ENCODE measurements at places on chromosomes 7 and 10. TPM values are rescaled to one million over a fixed set of nuclear protein-coding genes. Genes with fewer than 3 reads are reported as not detected.

GRCh38 chr10:98168147-98168546 lies 33.7 kb downstream of the R3HCC1L start:
- DNase-seq = peak; percentile 61

DNA sequence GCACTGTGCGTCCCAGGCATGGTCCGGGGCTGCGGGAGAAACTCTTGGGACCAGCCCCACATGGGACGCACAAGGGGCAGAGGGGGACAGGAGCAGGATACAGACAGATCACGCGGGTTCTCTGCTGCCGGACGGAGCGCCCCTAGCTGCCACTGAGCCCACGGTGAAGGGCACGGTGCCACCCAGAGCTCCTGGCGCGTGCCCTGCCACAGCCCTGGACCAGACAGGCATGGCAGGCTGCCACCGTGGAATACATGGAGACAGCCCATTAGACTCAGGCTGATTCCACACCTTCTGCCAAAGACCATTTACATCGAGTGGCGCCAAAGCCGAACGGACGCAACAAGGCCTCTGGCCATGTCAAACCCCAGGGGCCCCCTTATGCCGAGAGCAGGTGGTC lies 90.4 kb downstream of the MAD1L1 start:
- DNase-seq = no peak

DNA sequence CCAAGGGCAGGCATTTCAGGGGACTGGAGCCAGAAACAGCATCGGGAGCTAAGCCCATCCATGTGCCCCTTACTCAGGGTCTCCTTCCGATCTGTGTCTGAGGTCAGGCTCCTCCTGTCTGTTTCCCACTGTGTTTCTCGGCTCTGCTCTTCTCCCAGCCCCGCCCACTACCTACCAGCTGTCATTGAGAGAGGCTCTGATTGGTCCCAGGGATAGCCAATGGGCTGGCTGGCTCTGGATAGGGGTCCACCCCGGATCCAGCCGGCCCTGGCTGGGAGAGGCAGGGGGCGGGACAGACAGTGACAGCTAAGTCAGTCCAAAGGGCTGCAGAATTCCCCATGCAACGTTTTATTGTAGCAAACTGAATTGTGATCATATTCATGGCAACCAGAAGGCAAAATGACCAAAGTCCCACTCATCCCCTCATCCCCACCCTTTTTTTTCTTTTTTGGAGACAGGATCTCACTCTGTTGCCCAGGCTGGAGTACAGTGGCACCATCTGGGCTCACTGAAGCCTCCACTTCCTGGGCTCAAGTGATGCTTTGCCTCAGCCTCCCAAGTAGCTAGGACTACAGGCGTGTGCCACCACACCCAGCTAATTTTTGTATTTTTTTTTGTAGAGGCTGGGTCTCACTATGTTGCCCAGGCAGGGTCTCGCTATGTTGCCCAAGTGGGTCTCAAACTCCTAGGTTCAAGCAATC lies 76.3 kb downstream of the CLIP2 start:
- peak; percentile 33 for DNase-seq

DNA sequence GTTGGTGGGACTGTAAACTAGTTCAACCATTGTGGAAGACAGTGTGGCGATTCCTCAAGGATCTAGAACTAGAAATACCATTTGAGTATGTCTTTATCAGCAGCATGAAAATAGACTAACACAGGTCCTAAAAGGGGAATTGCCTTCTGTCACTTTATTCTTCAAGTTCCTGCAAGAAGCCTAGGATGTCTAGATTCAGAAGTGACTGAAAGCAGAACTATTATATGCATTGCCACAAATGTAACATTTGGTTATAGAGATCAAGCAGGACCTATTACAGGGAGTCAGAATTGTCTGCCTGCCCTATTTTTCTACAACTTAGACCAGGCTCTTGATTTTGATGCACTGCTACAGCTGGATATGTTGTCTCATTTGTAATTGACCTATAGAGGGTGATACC lies 364.7 kb downstream of the SORCS1 start:
- no peak for DNase-seq

- peak; percentile 27 for DNase-seq
Measured at GRCh38 chr7:90961037-90961725, 303.1 kb upstream of the FZD1 start.

Gene DRGX
- not detected for total RNA-seq

Gene ASAH2
- 0.17 TPM for total RNA-seq

Gene OR2A1
- total RNA-seq = 0.05 TPM

Gene IFIT2
- total RNA-seq = 7.2 TPM

Gene MYO3A
- total RNA-seq = 0.35 TPM

Gene ATG9B
- not detected for total RNA-seq

Gene MMP21
- total RNA-seq = not detected

Gene EGFR
- 97.1 TPM for total RNA-seq
